Thoracic aorta (tissue), 2 donors: ENCODE measurements at places on chromosomes 7 and 10. TPM values are rescaled to one million over a fixed set of nuclear protein-coding genes. Genes with fewer than 3 reads are reported as not detected.

- DNase-seq: peak; percentile 15
Observed at GRCh38 chr10:93080350-93081046, 6.8 kb downstream of the CYP26A1 start.

DNA sequence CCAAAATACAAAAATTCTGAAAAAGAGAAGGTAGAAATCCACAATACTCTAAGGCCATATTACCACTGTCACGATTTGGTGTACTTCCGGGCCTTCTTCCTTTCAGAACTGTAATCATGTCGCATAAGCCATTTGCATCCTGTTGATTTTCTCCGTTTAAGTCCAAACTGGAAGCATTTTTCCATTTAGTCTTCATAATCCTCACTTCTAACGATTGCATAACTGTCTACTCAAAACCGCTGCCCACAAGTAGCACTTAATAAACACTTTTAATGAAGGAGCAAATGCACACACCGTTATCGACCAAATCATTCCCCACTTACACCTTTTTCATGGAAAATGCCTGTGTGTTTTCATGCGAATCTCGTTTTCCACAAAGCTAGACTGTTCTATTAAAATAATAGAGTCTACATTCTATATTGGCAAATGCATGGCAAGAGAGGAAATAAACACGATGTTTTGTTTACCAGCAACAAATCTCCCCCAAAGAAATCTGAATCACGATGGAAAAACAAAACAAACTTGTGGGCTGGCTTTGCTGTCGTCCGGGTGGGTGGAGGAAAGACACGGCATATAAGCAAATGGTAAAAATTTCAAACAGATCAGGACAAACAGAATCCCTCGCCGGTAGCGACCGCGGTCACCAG is 1.0 kb downstream of the ATE1 start:
- no peak for DNase-seq

The RELN gene
- total RNA-seq: 5.1 TPM

DNA sequence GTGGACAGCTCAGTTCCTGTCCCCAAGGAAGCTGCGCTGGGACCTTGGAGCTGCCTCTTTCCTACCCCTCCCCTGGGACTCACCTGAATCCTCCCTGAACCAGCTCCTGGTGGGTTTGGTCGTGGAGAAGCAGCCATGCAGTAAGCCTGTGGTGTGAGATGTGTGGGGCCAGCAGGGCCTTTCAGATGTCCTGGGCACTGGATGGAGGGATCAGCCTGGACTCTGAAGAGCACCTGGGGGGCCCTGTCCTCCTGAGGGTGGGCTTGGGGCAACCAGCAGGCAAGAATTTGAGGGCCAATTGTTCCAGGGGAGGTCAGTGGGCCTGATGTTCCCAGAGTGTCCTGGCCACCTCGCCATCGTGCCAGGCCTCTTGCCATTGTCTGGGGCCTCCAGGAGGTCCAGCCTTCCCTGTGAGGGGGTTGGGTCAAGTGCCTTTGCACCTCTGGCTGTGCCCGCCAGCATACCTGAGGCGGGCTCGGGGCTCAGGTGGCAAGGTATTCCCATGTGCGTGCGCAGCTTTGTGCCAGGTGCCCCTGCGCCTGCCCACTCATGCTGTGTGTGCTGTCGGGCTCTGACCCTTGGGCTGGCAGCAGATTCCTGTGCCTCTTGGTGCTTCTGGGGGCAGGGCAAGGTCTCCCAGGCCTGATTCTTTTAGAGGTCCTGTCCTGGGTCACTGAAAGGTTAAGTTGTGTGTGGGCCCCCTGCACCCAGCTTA is 7.3 kb downstream of the TRIM8 start:
- no peak for DNase-seq

The C10orf53 gene
- total RNA-seq: not detected

- no peak for DNase-seq
Observed at GRCh38 chr10:104336821-104337467, 1.3 kb downstream of the ITPRIP start.

- no peak for DNase-seq
Observed at GRCh38 chr7:5408777-5409176, 14.9 kb downstream of the TNRC18 start.

GRCh38 chr10:62512732-62513475 is 138.7 kb downstream of the ZNF365 start:
- no peak for DNase-seq

DNA sequence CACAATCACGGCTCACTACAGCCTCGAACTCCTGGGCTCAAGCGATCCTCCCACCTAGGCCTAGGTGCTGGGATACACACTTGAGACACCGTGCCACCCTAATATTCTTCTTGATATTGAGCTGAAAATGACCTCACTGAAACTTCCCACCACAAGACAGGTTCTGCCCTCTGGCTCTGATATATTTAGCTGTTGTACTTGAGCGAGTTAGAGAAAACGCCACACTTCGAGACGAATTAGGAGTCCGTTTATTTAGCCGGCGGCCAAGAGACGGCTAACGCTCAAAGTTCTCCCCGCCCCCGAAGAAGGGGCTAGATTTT is 17.9 kb downstream of the ZC3HAV1 start:
- DNase-seq: no peak
